ENCODE measurements at places on chromosomes 6 and 20. TPM values are rescaled to one million over a fixed set of nuclear protein-coding genes. Genes with fewer than 3 reads are reported as not detected.

Gene VSX1
- total RNA-seq, result not detected

DNA sequence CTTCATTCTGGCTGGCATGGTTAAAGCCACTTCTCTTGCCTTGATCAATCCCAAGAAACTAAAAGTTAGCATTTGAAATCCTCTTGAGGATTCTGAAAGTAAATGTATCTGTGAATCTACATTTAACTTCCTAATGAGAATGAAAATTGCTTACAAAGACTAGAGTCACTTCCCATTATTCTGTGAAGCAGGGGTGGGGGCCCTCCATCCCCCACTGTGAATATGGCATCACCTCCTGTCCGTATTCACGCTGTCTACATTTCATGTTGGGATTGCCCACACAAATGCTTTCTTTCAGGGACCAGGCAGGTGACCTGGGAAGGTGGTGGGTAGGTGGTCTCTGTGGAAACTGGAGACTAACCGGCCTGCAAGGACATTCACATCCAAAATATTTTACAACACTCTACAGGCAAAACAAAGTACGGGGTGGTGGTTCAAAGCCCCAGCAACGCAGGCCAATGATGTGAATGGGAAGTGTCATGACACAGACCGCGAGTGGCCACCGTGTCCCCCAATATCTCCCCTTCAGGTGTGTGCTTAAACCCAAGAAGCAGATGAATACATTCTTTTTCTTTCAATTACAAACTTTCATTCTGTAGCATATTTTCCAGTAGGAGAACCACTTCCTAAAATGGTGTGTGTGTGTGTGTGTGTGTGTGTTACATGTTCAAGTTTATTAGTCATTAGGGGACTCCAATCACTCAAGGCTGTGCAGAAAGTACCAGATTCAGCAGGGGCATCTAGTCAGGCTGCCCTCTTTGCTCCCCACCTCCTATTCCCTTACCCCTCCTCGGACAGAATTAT, 132.2 kb downstream of the PRND start:
- DNase-seq, result no peak

DNA sequence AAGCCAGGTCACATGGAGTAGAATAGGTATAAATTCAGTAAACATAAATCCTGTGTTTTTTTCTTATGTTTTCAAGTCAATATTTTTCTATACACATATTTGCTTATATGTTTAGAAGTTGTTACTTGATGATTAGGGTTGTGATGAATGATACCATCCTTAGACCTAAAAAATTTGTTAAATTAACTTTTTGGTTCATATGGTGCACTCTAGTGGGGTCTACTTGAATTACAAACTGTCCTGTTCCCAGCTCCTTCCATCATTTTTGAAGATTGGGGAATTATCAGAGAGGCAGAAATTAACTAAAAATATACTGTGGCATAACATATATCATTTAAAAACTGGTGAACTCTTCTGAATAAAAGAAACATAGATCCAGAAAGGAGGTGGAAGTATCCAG, 48.3 kb upstream of the RIPPLY2 start:
- DNase-seq, result no peak

- no peak for DNase-seq
These were observed 9.6 kb downstream of the SLC35A1 start for GRCh38 chr6:87482366-87482765.

- no peak for DNase-seq
These were observed 57.6 kb upstream of the DYNLRB1 start for GRCh38 chr20:34458631-34459030.

DNA sequence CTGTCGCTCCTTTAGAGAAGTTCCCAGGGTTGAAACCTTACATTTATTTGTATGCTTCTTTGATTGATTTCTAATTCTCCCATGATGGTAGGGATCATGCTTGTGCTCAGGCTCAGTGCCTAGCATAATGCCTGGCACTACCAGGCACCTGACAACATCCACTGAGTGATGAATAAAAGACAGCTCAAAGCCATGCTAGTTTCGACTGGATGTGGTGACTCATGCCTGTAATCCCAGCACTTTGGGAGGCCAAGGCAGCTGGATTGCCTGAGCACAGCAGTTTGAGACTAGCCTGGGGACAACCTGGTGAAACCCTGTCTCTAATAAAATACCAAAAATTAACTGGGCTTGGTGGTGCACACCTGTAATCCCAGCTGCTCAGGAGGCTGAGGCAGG, 11.6 kb upstream of the CD164 start:
- DNase-seq, result no peak

All from posterior vena cava (tissue), 2 donors.